Fibroblast of upper back skin (primary cell): ENCODE measurements at places on chromosomes 1 and 21.

GRCh38 chr1:234969581-234970400 lies 158.8 kb downstream of the TOMM20 start:
- DNase-seq = peak; percentile 91

DNA sequence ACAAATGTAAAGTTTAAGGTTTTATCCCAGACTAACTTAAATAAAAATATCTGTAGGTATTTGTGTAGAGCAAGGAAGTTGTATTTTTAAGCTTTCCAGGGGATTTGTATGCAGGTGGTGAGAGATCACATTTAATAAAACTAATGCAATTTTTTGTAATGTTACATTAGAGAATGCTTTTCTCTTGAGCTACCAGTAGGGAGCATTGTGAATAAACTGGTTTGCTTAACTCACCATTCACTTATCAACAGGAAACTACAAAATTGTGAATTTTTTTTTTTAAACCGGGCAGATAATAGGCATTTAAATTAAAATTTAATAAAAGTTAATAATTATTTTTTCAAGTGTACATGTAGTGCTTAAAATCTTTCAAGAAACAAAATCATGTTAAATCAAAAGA lies 78.6 kb downstream of the IVNS1ABP start:
- peak; percentile 10 for DNase-seq

DNA sequence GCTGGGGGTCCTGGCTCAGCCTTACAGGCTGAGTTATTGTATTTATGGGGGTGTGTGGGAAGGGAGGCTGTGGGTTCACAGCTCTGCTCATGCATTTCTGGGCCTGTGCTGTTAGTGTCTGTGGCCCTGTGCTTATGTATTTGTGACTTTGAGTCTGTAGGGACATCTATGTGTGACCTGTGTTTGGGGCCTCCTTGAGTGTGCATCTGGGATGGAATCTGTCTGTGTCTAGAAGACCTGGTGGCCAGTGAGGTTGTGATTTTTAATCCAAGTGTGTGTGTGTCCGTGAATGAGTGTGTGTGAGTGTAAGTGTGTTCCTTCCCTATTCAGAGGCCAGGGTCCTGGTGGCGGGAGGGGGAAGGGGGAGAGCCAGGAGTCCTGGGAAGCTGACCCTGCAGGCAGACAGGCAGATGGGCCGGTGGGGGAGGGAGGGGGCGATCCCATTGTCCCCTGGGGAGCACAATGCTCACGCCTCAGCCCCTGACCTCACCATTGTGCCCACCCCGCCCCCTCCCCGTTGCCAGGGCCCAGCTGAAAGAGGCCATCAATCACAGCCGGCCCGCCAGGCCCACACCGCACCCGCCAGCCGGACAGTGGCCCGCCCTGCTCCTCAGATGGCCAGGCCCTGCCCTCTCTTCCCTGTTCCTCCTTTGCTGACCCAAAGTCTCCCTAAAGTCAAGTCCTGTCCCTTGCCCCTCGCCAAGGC lies 19.6 kb downstream of the SLC27A3 start:
- DNase-seq = no peak

GRCh38 chr1:228827019-228827418 lies 91.7 kb downstream of the RHOU start:
- no peak for DNase-seq

GRCh38 chr1:248872752-248873408 lies 14.0 kb upstream of the ZNF692 start:
- peak; percentile 62 for DNase-seq

DNA sequence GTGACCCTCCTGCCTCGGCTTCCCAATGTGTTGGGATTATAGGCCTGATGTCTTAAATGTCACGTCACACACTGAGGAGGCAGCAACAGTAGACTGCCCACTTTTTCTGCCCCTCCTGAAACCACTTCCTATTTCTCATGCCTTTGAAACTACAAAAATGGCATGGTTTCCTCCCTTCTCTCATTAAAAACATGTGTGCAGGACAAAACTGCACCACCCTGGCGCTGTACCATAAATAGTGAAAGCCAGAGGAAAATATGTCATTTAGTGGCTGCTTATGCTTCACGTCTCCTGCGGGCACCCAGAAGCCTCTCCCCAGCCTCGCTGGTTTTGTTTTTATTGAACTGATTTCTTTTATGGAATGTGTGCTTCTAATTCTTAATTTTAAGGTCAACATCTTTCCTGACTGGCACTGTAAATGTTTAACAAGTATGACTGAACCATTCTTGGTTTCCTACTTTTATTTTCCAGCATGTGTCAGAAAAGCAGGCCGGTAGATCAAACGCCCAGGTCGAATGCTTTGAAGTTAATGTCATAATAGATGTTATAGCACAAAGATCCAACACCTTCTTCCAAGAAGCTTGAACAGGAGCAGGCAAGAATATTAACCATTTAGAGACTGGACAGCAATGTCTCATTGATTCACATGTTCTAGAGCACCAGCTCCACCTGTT lies 59.6 kb upstream of the C1orf87 start:
- peak; percentile 96 for DNase-seq

DNA sequence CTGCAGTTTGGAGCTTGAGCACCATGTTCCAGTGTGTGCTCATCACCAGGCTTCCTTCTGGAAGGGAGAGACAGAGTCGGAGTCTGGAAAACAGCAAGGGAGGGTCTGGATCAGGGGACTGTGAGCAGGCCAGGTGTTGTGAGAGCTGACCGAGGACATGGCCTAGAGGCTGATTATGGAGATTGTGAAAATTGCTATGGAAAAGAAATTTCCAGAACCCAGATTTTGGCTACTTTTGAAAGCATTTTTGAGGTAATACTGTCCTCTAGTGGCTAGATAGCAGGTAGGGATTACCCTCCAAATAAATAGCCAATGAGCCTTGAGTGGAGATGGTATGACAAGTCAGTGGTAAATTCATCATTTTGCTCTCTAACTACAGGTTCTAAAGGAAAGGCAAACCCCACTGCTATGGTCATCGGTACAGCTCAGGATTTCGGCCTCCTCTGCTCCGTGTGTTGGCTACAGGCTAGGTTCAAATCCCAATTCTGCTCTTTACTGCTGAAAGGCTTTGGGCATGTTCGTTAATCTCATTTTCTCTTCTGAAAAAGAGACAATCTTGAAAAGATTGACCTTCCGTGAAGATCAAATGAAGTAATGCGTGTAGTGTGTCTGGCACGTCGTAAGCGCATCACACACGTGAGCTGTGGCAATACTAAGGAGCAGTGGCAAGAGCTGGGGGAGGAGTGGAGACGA lies 1.0 kb upstream of the HAO2 start:
- peak; percentile 63 for DNase-seq

DNA sequence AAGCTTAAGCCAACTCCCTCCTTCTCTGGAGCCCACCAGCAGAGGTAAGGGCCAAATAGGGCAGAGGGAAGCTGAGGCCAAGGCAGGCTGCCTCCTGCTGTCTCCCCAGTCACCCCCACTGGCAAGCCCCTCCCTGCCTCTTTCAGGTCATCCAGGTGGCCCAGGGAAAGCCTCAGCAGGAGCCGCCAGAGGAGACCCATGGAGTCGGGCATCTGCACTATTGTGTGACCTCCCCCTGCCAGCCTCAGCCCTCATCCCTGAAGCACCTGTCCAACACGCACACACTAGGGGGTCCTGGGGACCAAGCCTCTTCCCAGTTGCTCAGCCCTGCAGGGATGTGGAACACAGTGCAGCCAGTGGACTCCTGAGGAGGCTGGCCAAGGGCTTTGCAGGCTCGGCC lies 5.3 kb upstream of the NAXE start:
- DNase-seq = no peak

DNA sequence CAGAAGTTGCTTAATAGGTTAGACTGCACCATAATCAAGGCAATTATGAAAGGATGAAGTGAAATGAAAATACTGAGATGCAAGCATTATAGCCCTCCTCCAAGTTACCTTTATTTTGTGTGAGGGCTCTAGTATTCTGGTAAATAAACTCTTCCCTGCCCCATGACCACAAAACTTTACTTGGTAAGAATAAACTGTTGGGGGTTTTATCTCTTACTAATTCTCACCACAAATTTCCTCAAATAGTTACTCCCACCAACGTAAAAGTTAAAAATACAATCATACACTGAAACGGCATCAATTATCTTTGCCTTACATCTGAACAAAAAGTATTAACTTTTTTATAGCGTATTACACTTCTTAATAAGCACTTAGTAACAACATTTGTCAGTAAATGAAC lies 29.5 kb downstream of the C21orf91 start:
- no peak for DNase-seq

- DNase-seq = peak; percentile 95
These were observed 4.6 kb downstream of the MAB21L3 start for GRCh38 chr1:116115476-116116439.

GRCh38 chr1:1281533-1282321 lies 1.5 kb downstream of the SCNN1D start:
- DNase-seq = no peak

- no peak for DNase-seq
These were observed 22.5 kb downstream of the DMAP1 start for GRCh38 chr1:44235808-44236207.
